NCI-H187 treated with DMSO at 0.1 percent for 48 hours (cell line): ENCODE measurements at places on chromosomes 1 and 21.

- no peak for DNase-seq
Observed at GRCh38 chr1:216140730-216141524, 282.3 kb downstream of the USH2A start.

GRCh38 chr1:215376544-215377264 lies 190.4 kb upstream of the KCTD3 start:
- DNase-seq = no peak

GRCh38 chr1:232012773-232013386 lies 386.3 kb downstream of the DISC1 start:
- DNase-seq = no peak

DNA sequence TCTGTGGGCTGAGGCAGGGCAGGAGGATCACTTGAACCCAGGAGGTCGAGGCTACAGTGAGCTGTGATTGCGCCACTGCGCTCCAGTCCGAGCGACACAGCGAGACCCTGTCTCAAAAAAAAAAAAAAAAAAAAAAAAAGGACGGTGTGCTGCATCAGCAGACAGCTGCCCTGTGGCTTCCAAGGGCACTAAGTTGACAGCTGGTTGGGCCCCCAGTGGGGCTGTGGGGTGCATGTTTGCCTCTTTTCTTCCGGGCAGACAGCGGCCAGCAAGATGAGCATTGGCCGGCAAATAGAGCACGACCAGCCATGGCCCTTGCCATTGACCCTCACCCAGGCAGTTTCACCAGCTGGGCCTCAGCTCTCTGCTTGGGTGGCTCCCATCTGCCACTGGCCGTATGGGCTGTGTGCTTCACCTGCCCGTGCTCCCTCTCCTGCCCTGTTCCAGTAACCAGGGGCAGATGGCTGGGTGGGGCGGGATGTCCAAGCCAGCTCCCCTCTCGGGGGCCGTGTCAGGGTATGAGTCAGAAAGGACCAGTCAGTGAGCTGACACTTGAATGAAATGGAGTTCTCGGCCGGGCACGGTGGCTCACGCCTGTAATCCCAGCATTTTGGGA lies 12.3 kb upstream of the SLC25A34 start:
- DNase-seq = no peak

GRCh38 chr1:226609836-226610455 lies 61.4 kb downstream of the STUM start:
- no peak for DNase-seq

DNA sequence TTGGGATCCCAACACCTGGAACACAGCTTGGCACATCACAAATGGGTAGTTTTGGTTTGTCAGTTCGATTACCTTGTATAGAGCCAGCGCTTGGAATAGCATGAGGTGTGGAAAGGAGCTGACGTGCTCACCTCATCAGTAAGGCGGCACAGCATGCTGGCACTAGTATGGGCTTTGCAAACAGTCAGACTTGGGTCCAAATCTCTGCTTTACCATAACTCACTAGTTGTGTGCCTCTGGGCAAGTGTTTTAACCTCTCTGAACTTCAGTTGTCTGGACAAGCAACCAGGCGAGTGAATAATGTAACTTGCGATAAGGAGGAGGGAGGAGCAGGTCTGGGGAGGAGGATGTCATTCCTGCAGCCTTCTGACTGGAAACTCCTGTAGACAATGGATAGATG lies 26.3 kb upstream of the NEK2 start:
- DNase-seq = no peak

- DNase-seq = no peak
Observed at GRCh38 chr21:41345934-41346685, 15.7 kb upstream of the MX2 start.

DNA sequence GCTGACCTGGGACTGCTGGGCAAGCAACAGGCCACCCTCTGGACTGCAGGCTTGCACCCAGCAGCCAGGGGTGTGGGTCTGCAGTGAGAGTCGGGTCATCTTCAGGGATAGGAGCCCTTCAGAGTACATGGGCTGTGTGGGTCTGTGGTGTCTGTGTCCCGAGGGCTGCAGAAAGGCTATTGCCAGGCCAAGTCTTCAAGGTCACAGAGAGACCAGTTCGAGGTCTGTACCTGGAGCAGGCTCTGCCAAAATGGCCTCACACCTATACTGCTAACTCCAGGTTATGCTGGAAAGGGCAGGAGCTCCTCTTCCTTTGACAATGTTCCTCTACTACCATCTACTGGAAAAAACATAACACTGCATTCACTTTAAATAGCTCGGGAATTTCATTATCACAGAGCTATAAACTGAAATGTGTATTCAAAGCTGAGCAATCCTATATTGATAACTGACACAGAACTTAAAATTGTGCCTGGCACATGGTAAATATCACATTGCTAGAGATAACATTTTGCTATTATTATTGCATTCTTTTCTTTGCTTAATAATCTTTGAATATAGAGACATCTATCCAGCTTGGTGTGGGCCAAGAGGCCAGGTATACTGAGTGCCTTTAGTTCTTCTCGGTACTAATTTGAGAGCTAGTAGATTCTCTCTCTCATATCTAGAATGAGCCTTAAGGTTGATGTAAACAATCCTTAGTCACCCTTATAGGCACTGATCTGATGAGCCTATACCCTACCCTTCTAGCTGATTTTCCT lies 6.9 kb upstream of the DNAH14 start:
- no peak for DNase-seq

DNA sequence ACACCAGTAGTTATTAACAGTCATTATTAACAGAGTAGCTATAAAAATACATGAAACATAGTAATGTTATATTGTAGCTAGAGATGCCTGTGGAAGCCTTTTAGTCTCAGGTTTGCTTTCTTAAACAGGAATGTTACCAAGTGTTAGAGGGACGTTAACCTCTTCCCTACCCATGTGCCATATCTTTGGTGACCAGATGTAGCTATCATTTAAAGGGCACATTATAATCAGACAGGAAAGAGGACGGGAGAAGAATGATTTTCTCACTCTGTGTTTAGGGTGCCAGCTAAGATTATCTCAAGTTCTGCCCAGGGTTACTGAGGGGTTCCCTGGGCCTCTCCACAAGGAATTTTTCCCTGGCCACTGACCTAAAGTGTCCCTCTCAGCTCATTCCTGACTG lies 20.9 kb upstream of the UBL4B start:
- DNase-seq = no peak

GRCh38 chr1:53621144-53621543 lies 117.8 kb downstream of the GLIS1 start:
- no peak for DNase-seq

DNA sequence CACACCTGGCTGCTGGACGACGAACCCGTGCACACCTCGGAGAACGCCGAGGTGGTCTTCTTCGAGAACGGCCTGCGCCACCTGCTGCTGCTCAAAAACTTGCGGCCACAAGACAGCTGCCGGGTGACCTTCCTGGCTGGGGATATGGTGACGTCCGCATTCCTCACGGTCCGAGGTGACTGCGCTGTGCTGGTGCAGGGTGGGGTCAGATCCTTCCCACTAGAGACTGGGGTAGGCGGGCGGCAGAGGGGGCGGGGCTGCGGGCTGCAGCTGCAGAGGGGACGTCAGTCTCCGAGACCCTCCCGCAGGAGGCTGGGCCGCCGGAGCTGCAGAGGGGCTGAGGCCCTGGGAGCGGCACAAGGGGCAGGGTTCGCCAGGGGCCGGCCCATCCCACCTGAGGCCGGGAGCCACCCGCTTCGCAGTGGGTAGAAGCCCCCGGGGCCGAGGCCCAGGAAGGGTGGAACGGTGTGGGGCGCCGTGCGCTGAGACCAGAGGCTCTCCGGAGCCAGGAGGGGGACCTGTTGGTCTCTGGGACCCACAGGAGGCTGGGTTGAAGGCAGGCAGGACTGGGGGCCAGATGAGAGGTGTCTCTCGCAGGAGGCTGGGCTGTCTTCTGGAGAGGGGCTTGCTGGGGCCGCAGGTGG lies 90.6 kb downstream of the TRIM11 start:
- DNase-seq = no peak

GRCh38 chr1:34236089-34236488 lies 59.4 kb downstream of the C1orf94 start:
- no peak for DNase-seq

DNA sequence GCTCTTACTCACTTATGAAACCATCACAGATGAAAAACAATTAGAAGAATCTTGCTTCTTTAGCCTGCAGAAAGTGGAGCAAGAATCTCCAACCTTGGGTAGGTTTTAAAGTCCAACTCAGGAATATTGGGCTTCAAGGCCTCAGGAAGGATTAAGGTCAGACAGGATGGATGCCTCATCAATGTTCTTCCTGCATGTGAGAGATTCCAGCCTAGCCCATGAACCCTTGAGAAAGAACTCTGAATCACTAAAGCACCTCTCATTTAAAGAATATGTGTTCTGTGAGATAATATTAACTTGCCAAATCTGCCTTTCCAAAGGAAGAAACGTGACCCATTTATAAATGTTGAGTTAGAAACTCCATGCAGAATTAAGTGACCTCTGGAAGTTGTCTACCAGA lies 345.2 kb upstream of the CAMK1G start:
- no peak for DNase-seq

- DNase-seq = peak; percentile 8
Observed at GRCh38 chr1:24830680-24831272, 85.5 kb downstream of the CLIC4 start.

DNA sequence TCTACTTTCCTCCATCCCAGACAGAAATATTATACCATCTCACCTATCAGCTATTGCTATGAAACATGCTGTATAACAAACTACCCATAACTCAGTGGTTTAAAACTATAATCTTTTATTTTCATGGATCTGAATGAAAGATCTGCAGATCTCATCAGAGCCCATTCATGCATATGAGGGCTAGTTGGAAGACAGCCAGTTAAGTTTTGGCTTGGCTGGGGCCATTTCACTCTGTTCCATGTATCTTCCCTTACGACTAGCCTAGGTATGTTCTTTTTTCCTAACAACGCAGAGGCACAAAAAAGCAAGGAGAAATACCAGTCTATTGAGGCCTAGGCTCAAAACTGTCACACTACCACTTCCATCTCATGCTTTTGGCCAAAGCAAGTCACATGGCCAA lies 28.1 kb upstream of the RGS1 start:
- no peak for DNase-seq

DNA sequence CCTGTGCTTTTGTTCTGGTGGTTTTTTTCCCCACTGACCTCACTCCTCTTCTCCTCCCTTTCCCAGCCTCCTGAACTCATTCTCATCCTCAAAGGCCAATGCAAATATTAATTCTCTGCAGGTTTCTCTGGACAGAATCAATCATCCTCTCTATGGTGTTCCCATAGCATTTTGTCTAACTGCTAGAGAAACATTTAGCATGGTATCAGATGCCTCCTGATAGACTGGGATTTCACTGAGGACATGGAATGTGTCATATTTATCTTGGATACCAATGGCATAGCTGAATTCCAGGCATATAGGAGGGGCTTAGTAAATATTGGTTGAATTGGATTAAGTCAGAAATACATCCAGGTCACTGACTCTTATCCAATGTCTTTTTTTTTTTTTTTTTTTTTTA lies 46.1 kb upstream of the SRP9 start:
- no peak for DNase-seq

- no peak for DNase-seq
Observed at GRCh38 chr21:42003051-42003461, 7.1 kb downstream of the ZBTB21 start.

GRCh38 chr1:202689493-202690342 lies 20.5 kb downstream of the SYT2 start:
- no peak for DNase-seq

DNA sequence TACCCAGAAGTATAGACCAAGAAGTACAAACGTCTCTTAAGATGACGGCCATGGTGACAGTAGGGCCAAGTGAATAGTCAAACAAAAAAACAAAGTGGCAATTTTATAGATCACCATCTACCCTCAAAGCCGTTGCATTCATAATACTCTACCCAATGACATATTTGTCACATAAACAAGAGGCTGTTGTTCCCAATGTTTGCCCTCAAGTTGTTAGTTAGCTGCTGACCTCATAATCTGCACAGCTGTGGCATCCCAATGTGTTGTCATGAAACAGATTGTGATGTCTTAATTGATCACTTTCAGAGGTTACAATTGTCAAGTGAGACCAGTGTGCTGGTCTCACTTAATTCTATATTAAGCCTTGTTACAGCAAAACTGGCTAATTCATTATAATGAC lies 333.8 kb downstream of the ST6GALNAC3 start:
- DNase-seq = no peak

DNA sequence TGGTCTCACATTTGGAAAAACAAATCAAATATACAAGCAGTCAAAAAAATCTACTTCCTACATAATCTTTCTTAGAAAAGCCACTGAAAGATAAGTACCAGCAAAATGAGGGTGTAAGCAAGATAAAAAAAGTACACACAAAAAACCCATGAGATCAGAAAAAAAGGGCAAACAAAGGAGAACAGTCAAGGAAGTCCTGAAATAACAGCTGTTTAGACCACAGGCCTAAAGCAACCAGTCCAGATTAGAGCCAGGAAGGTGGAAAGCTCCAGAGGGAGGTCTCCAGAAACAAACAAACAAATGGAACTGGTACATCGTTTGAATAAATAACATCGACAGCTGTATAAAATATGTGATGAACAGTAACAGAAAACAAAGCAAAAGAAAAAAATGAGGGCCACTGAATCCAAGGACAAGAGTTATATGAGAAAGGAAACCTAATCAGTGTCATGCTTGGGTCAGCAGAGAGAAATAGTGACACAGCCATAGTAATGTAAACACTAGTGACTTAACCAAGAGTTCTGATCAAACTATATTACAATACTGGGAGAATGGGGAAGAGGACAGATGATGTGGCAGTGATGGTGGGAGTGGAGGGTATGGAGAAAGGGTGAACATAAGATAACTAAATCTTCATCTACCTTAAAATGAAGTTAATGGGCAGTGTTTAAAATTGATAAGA lies 67.5 kb downstream of the NVL start:
- no peak for DNase-seq

DNA sequence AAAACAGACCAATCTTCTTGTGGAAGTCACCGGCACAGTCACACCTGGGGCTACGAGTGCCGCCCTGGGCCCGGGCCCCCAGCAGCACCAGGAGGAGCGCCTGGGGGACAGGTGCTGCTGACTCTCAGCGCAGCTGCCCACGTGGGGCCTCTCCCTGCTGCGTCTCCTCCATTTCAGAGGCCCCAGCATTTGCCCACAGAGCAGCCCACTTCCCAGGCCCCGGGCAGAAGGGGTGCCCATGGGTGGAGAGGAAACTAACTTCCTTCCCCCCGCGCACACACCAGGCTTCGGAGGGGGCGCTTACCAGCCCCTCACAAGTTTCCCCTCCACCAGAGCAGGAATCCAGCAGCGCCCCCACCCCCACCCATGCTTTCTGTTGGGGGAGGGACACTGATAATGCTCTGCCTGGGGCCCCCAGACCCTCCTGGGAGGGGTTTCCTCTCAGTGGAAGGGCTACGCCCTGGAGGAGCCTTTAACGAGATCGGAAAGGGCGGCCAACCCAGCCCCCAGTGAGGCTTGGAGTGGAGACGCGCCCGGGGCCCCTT lies 440 bp downstream of the TNFRSF25 start:
- DNase-seq = no peak

- DNase-seq = no peak
Observed at GRCh38 chr21:43717967-43718871, 710 bp upstream of the PDXK start.

GRCh38 chr1:226001963-226002666 lies 3.0 kb upstream of the SDE2 start:
- no peak for DNase-seq
